ENCODE measurements at places on chromosomes 5 and 9.

GRCh38 chr5:118233606-118234005, 754.7 kb downstream of the DTWD2 start:
- no peak for DNase-seq

DNA sequence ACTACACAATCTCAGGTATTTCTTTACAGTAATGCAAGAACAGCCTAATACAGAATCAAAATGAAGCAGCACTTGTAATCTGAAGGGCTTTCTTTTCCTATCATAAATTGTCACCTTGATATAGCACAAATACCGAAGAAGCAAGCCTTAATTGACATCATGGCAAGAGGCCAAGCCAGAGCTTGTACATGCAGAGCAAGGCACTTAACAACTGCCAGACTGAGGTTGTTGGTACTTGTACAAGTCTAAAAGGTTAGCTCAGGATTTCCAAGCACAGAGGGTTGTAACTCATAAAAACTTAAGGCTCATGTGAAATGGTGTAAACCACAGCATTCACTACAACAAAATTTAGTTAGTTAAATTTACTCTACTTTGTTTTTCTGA, 158.8 kb upstream of the SPEF2 start:
- no peak for DNase-seq

GRCh38 chr5:157858527-157859226, at the start of gene CLINT1:
TSS of gene CLINT1 (minus strand) at chr5:157859145. CDS start at chr5:157858970, 175 bp downstream.
- peak; percentile 89 for DNase-seq

- DNase-seq, result peak; percentile 15
Measured at GRCh38 chr5:62791059-62791458, 212.4 kb downstream of the LRRC70 start.

GRCh38 chr9:111854799-111855198, 41.8 kb upstream of the UGCG start:
- DNase-seq, result no peak

DNA sequence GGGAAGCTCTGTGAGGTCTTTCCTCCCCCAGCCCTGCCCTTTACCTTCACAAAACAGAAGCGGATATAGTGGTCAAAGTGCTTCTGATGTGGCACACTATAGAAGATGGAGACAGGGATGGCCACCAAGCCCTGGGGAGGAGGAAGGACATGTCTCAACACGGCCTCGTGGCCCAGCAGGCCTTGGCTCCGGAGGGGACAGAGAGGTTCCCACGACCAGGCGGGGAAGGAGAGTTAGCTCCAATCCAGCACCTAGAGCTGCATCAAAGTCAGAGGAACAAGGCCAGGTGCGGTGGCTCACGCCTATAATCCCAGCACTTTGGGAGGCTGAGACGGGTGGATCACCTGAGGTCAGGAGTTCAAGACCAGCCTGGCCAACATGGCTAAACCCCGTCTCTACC, 4.1 kb upstream of the SPOUT1 start:
- DNase-seq, result no peak

GRCh38 chr5:57531333-57531732, 48.7 kb upstream of the ACTBL2 start:
- no peak for DNase-seq

- DNase-seq, result no peak
Measured at GRCh38 chr5:68345582-68345981, 130.0 kb downstream of the PIK3R1 start.

DNA sequence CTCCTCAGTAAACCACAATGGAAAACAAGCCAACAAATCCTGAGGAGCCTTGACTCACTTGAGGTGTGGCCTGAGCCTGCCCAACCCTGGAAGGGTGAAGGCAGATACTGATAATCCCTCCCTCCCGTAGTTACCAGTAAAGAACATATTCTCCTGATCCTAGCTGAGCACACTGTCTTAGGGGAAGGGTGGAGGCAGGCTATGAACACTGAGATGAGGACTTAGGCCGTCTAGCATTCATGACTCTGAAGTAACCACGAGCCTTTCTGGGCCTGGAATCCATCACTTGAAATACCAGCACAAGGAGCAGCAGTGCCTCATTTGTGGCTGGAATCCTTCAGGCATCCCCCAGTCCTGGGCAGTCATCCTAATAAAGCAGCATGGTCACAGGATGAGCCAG, 124.5 kb upstream of the PRLR start:
- DNase-seq, result no peak

GRCh38 chr5:170644501-170644900, 139.0 kb upstream of the GABRP start:
- DNase-seq, result no peak

DNA sequence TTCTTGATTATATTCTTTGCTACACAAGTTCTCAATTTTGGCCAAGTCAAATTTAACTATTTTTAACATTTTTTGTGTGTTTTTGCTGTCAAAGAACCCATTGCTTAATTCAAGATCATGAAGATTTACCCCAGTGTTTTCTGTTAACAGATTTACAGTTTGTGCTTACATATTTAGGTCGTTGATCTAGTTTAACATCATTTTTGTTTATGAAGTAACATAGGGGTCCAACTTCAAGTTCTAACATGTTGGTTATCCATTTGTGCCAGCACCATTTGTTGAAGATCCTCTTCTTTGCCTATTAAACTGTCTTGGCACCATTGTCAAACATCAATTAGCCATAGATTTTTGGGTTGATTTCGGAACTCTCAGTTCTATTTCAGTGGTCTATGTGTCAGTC, 71.0 kb downstream of the CCDC192 start:
- no peak for DNase-seq

GRCh38 chr9:72292874-72293607, 72.0 kb downstream of the ZFAND5 start:
- DNase-seq, result no peak

DNA sequence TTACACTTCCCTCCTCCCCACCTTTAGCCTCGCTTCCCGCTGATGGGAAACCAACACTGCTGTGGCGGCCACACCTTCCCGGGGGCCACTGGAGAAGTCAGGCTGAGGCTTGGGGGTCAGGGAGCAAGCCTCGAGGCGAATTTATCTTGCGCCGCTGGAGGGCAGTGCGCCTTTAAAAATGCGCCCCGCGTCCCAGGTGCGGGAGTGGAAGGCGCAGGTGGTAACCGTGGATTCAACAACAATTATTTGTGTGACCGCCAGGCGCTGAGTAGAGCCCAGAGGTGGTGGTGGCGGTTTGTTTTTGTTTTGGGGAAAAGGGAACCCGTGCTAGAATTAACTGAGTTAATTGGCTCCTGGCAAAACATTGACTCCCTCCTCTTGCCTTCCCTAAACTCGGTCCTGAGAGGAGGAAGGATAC, 1.1 kb downstream of the CFAP77 start:
- DNase-seq, result peak; percentile 86

DNA sequence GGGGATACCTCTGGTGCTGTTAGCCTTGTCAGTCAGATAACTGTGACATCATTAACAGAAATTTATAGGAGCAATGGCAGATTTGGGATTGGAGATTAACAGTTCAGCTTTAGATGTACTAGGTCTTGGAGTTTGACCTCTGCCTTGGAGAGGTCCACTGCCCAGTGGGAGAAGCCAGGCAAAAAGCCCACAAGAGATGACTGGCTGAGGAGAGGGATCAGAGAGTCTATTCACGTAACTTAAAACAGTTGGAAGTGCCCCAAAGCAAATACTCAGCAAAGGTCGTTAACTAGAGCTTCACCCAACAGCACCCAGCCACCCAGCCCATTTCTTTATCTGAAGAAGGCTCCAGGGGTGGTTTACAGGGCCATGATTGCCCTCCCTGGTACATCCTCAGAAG, 232.7 kb upstream of the PPP1R2B start:
- no peak for DNase-seq
